ENCODE measurements at places on chromosomes 5 and 9.

GRCh38 chr9:16915126-16915831, 44.8 kb upstream of the BNC2 start:
- no peak for DNase-seq

DNA sequence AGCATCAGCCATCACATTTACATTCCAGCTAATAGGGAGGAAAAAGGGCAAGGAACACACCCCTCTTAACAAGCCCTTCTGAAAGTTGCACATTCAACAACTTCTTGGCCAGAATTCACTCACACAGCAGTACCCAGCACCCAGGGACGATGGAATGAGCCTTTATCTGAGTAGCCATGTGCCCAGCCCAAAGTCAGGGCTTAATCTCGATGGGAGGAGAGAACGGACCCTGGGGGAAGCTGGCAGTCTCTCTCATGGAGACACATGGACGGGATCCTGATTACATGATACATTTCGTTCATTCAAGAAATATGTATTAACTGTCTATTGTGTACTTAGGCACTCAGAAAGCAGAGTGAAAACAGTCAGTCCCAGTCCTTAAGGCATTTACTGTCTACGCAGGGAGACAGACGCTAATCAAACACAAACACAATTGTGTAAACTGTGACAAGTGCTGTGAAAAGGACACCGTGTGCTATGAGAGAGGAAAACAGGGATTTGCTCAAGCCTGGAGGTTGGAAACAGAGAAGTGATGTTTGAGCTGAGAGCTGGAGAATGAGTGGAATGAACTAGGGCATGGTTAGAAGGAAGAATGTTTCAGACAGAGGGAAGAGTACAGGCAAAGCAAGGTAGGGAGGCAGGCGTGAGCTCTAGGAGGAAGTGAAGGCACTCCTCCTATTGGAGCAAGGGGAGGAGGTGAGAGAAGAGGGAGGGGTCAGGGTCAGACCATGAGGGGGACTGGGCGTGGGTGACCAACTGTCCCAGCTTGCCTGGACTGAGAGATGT, 7.4 kb downstream of the OTULINL start:
- no peak for DNase-seq

DNA sequence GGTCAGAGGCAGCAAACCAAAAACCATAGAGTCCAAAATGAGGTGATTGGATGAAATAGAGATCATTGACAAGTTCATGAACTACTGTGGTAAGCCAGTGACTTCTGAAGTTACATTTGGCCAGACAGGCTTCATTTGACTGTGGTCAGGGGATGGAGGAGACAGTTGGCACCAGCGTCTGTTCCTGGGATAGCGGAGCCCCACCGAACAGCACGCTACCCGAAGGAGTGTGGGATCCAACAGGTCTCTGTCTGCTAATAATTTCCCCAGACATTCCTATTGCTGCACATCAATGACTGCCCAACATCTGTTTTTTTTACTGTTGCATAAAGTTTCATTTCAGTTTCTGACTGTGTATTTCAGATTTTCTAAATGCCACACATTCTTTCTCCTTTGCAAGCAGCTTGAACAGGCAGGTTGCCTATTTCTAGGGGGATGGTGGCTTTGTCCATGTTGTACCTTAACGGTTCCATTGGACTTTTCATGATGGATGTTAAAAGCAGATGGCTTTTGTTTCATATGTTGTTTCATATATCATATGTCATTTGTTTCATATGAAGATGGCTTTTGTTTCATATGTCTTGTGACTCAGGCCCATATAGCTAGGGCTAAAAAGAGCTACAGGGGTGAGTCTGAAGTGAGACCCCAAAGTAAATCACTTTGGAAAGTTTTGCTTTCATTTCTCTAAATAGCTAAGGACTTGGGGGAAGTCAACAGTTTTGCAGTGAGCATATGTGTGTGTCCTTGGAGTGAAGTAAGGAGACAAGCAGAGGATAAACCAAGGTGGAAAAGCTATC, 180.8 kb downstream of the GOLPH3 start:
- DNase-seq = no peak

DNA sequence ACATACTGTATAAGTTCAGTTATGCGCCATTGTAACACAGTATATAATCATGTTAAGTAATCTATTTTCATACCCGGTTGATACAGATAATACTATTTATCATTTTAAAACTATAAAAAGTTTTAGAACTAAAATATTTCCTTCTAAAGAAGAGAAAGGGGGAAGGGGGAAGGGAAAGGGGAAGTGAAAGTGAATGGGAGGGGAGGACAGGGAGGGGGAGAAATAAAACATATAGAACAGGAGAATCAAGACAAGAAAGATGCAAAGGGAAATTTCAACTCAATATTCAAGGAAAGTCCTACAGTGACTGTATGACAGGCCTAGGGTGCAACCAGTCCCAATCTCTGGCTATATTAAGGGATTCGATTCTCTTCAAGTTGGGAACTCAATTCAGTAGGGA, 1278.8 kb downstream of the MAT2B start:
- DNase-seq = no peak

- DNase-seq = peak; percentile 59
Observed at GRCh38 chr5:38265546-38266179, 7.3 kb downstream of the EGFLAM start.

GRCh38 chr5:124752854-124753720, 6.6 kb upstream of the ZNF608 start:
- DNase-seq = no peak

All from NCI-H460 (cell line).